ENCODE measurements at places on chromosomes 5 and 9.

DNA sequence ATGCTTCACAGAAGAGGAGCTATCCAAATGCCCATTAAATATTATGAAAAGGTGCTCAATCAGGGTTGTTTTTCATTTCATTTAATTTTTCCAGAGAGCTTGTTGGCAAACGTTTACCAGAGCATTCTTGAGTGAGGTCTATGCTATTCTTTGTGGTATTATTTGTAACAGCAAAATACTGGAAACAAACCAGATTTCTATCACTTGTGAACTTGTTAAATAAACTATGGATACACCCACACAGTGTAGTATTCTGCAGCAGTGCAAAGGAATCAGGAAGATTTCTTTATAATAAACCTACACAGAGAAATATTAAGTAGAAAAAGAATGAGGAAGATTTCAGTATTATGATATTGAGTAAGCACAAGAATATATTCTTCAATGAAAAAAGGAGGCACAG lies 15.0 kb upstream of the SLC1A1 start:
- DNase-seq: no peak

DNA sequence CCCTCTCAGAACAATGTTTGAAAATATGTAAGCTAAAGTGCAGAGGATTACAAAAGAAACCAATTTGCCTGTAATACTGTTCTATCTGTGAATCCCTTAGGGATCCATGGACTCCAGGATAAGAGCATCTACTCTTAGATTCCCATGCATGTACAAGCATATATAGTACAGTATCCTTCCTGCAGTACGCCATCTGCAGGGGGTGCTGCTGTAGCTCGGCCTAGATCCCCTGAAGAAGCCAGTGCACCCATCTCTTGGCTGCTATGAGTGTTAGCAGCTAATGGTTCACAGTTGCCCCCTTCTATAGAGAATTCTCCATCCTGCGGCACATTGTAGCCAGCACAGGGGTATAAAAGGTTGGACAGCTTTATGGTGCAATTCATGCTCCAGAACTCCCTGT lies 61.8 kb upstream of the SLC30A5 start:
- DNase-seq: no peak

GRCh38 chr9:87716141-87716540 lies 9.8 kb upstream of the CTSL start:
- no peak for DNase-seq

GRCh38 chr5:65907135-65907534 lies 19.2 kb upstream of the ERBIN start:
- peak; percentile 68 for DNase-seq

DNA sequence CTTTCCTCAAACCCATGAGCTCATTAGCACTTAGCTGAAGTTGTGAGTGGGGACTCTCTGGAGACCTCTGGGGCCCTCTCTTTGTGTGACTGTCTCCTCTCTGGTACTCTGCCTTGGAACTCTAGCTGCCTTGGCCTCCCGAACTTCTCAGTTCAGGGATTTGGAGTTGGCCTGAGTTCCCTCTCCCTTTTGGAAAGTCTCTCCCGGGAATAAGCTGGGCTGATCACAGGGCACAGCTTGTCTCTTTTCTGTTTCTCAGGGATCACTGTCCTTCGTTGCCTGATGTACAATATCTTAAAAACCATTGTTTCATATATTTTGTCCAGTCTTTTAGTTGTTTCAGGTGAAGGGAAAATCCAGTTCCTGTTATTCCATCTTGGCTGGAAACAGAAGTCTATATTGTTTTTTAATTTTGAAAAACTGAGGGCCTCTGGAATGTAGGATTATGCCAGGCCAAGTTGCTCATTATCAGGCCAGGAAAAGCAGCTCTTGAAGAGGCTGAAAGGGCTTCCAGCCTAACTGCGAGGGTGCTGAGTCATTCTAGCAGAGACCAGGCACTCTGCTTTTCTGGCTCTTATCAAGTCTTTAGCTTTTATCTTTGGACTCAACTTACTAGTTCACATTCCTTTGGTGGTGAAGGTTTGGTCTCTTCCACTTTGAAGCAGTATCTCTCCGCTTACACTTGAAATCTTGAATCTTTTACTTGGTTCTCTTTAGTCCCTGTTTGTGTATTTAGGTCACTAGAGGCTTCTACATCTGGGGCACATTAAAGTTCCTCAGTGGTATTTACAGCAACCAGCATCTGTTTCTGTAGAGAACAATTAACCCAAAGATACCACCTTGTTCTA lies 8.4 kb upstream of the RGS3 start:
- DNase-seq: peak; percentile 71

DNA sequence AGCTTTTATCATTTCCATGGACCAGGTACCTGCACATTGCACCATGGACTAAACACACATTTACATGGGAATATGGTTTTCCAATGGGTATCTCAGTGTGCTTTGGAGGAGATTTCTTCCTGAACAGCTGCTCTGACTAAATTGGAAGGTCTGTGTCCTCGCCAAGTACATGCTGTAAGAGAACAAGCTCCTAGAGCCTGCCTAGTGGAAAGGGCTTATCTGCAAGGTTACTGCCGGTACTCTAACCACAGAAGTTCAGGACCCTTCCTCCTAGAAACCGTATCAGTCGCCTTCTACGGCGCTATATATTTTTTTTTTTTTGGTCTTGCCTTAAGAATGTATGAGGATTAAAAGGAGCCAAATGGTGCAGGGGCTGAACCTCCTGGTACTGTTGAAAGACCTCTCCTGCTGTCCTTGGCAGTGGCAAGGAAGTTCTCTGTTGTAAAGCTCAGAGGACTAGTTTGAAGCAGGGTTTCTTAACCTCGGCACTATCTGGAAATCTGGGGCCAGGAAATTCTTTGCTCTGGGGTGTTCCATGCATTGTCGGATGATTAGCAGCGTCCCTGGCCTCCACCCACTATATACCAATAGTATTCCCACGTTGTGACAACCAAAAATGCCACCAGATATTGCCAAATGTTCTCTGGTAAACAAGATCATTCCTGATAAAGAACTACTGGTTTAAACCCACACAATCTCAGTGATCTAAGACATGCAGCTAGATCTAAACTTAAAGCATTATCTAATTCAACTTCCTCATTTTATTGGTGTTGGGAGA lies 107.4 kb downstream of the FBXO38 start:
- no peak for DNase-seq
